ENCODE measurements at places on chromosomes 16 and 17. TPM values are rescaled to one million over a fixed set of nuclear protein-coding genes. Genes with fewer than 3 reads are reported as not detected.

GRCh38 chr17:5355421-5356129 lies 63.9 kb downstream of the NUP88 start:
- peaks cover 21% of the 10 kb centered on the region for H3K36me3 ChIP-seq
- H3K27me3 ChIP-seq: no peaks in the 10 kb centered on the region
- DNase-seq: no peak
- no peak overlapping the region for H3K27ac ChIP-seq
- H3K4me3 ChIP-seq: no peak overlapping the region

GRCh38 chr16:87846705-87847466 lies 22.4 kb downstream of the SLC7A5 start:
- H3K4me3 ChIP-seq: no peak overlapping the region
- H3K4me1 ChIP-seq: peaks cover 16% of the 10 kb centered on the region
- no peak overlapping the region for H3K27ac ChIP-seq
- peaks cover 20% of the 10 kb centered on the region for H3K36me3 ChIP-seq
- no peak for DNase-seq

Gene SOX15
- 0.21 TPM for total RNA-seq

Gene PSKH1
- total RNA-seq: 21.6 TPM

GRCh38 chr17:77291591-77292386 lies 151.0 kb downstream of the SEC14L1 start:
- peaks cover 4% of the 10 kb centered on the region for H3K4me1 ChIP-seq
- peaks cover 3% of the 10 kb centered on the region for H3K27me3 ChIP-seq
- no peak overlapping the region for H3K4me3 ChIP-seq
- H3K27ac ChIP-seq: no peak overlapping the region

Gene PTX4
- not detected for total RNA-seq

Gene UBTF
- total RNA-seq: 128 TPM

GRCh38 chr17:62916684-62917571 lies 49.1 kb upstream of the TANC2 start:
- no peak overlapping the region for H3K4me3 ChIP-seq
- H3K4me1 ChIP-seq: no peaks in the 10 kb centered on the region
- H3K27ac ChIP-seq: no peak overlapping the region
- H3K36me3 ChIP-seq: no peaks in the 10 kb centered on the region
- peaks cover 24% of the 10 kb centered on the region for H3K27me3 ChIP-seq

DNA sequence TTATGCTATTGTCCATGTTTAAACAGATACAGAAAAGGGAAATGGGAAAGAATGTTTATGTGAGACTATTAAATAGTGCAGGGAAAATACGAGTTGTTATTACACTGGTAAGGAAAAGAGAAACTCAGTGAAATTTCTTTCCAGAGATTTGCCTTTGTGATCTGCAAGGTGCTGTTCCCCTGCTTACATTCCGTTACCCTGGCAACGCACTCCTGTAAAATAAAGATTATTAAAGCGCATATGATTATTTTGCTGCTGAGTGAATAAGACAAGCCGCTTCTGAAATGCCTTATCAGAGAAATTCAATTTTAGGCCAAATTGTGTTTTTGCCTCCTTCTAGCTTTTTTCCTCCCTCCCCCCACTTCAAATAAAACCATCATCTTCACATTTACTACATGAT lies 328.6 kb upstream of the PMFBP1 start:
- no peaks in the 10 kb centered on the region for H3K27me3 ChIP-seq
- no peaks in the 10 kb centered on the region for H3K36me3 ChIP-seq
- H3K4me3 ChIP-seq: no peak overlapping the region
- no peak overlapping the region for H3K27ac ChIP-seq

DNA sequence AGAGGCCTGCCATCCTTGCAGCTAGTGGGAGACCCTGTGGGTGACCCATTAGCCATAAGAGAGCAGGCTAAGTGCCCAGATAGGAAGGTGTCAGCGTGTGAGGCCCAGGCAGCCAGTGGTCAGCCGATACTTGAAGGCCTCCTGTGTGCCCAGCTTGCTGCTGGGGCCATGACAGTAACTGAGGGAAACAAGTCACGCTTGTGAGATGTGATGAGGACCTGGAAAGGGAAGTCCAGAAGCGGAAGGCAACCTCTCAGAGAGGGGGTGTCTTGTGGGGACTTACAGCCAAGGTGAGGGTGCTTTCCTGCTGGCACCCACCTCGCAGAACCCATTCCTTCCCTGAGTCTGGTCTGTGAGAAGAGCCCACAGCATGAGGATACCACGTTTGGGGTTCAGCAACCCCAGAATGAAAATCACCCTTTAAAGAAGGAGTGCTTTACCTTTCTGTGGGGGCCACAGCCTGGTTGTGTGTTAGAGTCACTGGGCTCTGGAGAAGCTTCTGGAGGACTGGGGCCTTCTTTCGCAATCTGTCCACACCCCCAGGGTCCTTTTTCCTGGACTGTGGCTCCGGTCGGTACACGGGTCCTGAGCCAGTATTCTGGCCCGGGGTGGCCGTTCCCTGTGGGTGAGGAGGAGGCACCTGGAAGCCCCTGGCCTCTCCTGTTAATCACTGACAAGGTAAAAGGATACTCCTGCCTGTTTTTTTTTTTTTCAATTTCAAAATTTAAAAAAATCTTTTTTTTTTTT lies 53.9 kb downstream of the PLCG2 start:
- DNase-seq: no peak
- no peaks in the 10 kb centered on the region for H3K27me3 ChIP-seq
- peaks cover 24% of the 10 kb centered on the region for H3K36me3 ChIP-seq
- H3K4me3 ChIP-seq: peak overlapping the region; percentile 54

GRCh38 chr17:80198144-80198661 lies 21.9 kb downstream of the SGSH start:
- H3K27ac ChIP-seq: no peak overlapping the region
- no peaks in the 10 kb centered on the region for H3K36me3 ChIP-seq
- H3K4me3 ChIP-seq: no peak overlapping the region
- no peaks in the 10 kb centered on the region for H3K4me1 ChIP-seq

Gene IL34
- not detected for total RNA-seq

- no peak overlapping the region for H3K27ac ChIP-seq
- H3K27me3 ChIP-seq: peaks cover under 1% of the 10 kb centered on the region
- DNase-seq: no peak
Measured at GRCh38 chr17:21396237-21396636, 20.1 kb downstream of the KCNJ12 start.

Gene GP2
- total RNA-seq: not detected

GRCh38 chr17:8294814-8295316 lies 335 bp downstream of the SLC25A35 start:
- peaks cover 39% of the 10 kb centered on the region for H3K4me1 ChIP-seq
- H3K27me3 ChIP-seq: no peaks in the 10 kb centered on the region
- H3K36me3 ChIP-seq: peaks cover 10% of the 10 kb centered on the region
- peak overlapping the region; percentile 95 for H3K27ac ChIP-seq
- H3K4me3 ChIP-seq: peak overlapping the region; percentile 90

Gene CBLN1
- total RNA-seq: not detected

Gene CDH8
- not detected for total RNA-seq

GRCh38 chr17:42339221-42339620 lies 49.0 kb downstream of the STAT3 start:
- H3K36me3 ChIP-seq: peaks cover 52% of the 10 kb centered on the region
- no peak overlapping the region for H3K4me3 ChIP-seq
- no peak overlapping the region for H3K27ac ChIP-seq
- H3K27me3 ChIP-seq: no peaks in the 10 kb centered on the region

DNA sequence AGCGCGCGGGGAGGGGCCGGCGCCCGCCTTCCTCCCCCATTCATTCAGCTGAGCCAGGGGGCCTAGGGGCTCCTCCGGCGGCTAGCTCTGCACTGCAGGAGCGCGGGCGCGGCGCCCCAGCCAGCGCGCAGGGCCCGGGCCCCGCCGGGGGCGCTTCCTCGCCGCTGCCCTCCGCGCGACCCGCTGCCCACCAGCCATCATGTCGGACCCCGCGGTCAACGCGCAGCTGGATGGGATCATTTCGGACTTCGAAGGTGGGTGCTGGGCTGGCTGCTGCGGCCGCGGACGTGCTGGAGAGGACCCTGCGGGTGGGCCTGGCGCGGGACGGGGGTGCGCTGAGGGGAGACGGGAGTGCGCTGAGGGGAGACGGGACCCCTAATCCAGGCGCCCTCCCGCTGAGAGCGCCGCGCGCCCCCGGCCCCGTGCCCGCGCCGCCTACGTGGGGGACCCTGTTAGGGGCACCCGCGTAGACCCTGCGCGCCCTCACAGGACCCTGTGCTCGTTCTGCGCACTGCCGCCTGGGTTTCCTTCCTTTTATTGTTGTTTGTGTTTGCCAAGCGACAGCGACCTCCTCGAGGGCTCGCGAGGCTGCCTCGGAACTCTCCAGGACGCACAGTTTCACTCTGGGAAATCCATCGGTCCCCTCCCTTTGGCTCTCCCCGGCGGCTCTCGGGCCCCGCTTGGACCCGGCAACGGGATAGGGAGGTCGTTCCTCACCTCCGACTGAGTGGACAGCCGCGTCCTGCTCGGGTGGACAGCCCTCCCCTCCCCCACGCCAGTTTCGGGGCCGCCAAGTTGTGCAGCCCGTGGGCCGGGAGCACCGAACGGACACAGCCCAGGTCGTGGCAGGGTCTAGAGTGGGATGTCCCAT lies 232.8 kb downstream of the SEC14L1 start:
- H3K4me3 ChIP-seq: peak overlapping the region; percentile 95
- H3K27me3 ChIP-seq: no peaks in the 10 kb centered on the region
- peaks cover 8% of the 10 kb centered on the region for H3K36me3 ChIP-seq
- peaks cover 52% of the 10 kb centered on the region for H3K4me1 ChIP-seq

- no peak for DNase-seq
- H3K4me3 ChIP-seq: no peak overlapping the region
- peak overlapping the region; percentile 77 for H3K27ac ChIP-seq
Measured at GRCh38 chr17:80704381-80704819, 159.8 kb downstream of the RPTOR start.

- no peak overlapping the region for H3K27ac ChIP-seq
- no peak overlapping the region for H3K4me3 ChIP-seq
- no peaks in the 10 kb centered on the region for H3K27me3 ChIP-seq
- DNase-seq: no peak
- peaks cover 43% of the 10 kb centered on the region for H3K4me1 ChIP-seq
- H3K36me3 ChIP-seq: peaks cover 51% of the 10 kb centered on the region
Measured at GRCh38 chr16:46817961-46818360, 13.0 kb downstream of the C16orf87 start.

Gene CES1
- 0.49 TPM for total RNA-seq

GRCh38 chr16:73732681-73733080 lies 563.9 kb upstream of the PSMD7 start:
- H3K27me3 ChIP-seq: no peaks in the 10 kb centered on the region
- H3K4me1 ChIP-seq: no peaks in the 10 kb centered on the region
- H3K27ac ChIP-seq: no peak overlapping the region

DNA sequence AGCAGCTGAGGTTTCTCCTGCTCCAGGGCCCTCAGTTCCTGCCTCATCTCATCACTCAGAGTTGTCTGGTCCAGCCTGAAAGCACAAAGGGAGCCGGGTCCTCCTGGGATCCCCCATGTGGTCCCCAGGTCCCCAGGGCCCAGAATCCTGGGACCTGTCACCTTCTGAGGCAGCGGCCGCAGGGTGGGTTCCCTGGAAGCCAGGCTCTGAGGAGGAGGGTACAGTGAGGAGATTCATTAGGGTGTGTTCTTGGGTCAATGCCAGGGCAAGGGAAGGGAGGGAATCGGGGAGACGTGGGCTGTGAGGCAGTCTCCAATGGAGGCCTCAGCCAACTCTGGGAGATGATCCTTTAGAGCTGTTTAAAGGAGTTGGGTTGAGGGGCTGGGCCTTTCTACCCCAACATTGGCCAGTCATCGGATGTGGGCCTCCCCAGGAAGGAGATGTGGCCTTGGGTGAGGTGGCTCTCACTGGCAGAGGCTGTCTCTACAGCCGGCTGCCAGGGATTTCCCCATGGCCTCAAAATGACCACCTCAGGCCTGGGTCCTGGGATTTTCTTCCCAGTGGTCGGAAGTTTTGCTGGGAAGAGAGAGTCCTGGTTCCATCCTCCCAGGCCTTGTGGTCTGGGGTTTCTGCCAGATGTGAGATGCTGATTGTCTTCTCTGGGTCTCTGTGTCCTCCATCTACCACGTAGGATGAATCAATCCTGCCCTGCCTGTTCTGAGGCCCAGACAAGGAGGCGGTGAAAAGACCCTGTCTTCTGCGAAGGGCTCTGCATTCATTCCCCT lies 47.3 kb downstream of the NLRP1 start:
- H3K27ac ChIP-seq: peak overlapping the region; percentile 38
- no peak for DNase-seq
- no peaks in the 10 kb centered on the region for H3K27me3 ChIP-seq

GRCh38 chr17:9330611-9331271 lies 244.9 kb downstream of the STX8 start:
- H3K27ac ChIP-seq: no peak overlapping the region
- no peaks in the 10 kb centered on the region for H3K27me3 ChIP-seq
- H3K4me1 ChIP-seq: no peaks in the 10 kb centered on the region
- H3K4me3 ChIP-seq: no peak overlapping the region
- H3K36me3 ChIP-seq: peaks cover 12% of the 10 kb centered on the region

GRCh38 chr17:42094375-42095069 lies 3.8 kb downstream of the ZNF385C start:
- DNase-seq: no peak
- no peaks in the 10 kb centered on the region for H3K36me3 ChIP-seq
- H3K4me1 ChIP-seq: peaks cover 6% of the 10 kb centered on the region

DNA sequence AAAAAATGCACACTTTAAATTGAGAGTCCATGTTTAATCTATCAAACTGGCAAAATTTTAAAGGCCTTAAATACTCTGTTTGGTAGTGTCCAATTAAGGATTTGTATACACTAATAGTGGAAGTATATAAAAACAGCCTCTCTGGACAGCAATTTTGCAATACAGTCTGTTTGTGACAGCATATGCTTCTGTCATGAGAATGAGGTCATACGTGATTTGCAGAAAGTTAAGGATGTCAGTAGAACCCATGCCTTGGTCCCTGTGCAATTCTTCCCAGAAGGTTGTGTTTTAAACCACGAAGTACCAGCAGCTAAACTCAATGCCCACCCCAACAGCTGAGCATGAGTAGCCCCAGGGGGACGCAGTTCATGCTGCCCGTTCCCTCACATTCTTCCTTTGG lies 78.4 kb downstream of the AIPL1 start:
- H3K27ac ChIP-seq: no peak overlapping the region
- no peak for DNase-seq

DNA sequence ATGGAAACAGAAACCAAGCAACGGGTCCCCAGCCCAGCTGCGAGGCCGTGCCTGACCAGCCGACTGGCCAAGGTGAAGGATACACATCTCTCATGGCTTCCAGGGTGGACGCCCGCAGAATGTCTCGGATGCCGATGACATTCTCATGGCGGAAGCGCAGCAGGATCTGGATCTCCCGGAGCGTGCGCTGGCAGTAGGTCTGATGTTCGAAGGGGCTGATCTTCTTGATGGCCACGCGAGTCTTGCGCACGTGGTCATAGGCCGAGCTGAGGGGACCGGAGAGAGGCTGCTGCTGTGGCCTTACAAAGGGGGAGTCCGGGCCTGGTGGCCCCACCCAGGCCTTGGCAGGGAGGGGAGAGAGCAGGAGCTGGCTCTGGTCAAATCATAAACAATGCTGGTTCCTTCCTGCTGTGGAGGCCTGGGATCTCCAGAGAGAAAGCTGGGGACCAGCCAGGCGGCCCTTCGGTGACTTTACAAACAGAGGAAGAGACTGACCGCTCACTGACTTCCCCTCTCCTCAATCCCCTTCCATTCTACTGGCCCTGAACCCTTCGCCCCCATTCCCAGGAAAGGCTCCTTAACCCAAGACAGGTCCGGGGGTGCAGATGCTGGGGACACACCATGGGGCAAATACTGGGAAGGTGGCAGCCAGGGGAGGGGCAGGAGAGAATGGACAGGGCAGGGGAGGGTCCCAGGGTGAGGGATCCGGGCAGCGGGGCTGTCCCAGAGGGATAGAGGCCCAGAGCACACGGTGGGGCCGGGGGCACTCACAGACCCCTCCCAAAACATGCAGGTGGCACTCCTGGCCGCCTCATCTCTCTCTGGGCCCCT lies 1.1 kb downstream of the MAPK3 start:
- peaks cover 15% of the 10 kb centered on the region for H3K36me3 ChIP-seq
- no peaks in the 10 kb centered on the region for H3K27me3 ChIP-seq
- peak overlapping the region; percentile 87 for H3K27ac ChIP-seq
- DNase-seq: no peak
- peak overlapping the region; percentile 82 for H3K4me3 ChIP-seq

Gene LRRC36
- total RNA-seq: 0.45 TPM

Gene SNRNP25
- 86.6 TPM for total RNA-seq

Gene TBX21
- 59.0 TPM for total RNA-seq

Data from activated CD8-positive, alpha-beta memory T cell treated with anti-CD3 and anti-CD28 coated beads, Interleukin-2, amount 10 ng/mL, durations not matched to agents 7 days and 5 days (primary cell).